ENCODE measurements at places on chromosomes 3 and 15.

DNA sequence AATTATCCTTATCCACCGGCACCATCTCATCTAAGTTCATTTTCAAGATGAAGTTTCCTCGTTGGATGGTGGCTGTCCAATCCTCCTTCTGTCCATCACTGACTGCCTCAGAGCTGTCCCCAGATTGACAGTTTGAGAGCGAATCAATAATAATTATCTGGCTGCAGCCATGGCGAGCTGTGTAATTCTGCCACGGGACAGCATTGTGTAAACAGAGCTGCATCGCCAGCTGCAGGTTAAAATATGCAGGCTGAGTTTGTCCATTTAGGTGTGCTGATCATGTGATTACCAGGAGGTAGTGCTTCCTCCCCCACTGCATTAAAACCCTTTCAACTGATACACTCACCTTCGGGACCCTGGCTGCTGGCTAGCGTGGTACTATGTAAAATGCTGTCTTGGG is 461.9 kb upstream of the ONECUT1 start:
- no peak for DNase-seq

DNA sequence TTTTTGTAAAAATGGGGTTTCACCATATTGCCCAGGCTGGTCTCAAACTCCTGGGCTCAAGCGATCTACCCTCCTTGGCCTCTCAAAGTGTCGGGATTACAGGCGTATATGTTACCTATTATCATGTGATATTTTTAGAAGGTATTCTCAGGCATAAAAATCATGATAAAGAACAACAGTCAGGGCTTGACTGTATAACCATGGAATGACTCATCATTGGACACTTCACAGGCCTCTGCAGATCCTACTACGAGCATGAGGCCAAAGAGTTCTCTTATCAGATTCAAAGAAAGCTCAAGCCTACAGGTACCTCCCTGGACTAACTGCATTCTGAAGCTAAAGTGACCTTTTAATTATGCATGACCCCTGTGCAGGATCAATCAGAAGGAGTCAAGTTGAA is 91.7 kb upstream of the PRICKLE2 start:
- DNase-seq = peak; percentile 77

DNA sequence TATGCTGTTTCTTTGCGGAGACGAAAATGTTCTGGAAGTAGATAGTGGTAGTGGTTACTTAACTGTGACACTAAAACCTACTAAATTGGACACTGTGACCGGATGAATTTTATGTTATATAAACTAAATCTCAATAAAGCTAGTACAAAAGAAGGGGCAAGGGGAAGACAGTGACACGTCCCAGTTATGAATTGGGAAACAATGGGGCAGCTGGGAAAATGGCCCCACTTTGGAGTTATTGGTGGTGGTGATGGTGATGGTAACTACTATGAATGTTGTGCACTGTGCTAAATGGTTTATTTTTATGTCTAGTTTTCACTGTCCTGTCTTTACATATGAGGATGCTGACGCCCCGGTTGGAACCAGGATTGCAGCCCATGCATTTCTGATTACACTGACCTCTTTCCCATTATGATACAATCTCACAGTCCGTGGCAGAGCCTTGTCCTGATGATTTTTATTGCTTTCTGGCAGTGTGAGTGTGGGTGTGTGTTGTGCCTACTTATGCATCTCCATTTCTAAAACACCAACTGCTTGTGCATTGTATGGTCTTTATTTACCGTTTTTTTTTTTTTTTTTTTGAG is 192.0 kb downstream of the FNDC3B start:
- DNase-seq = no peak

DNA sequence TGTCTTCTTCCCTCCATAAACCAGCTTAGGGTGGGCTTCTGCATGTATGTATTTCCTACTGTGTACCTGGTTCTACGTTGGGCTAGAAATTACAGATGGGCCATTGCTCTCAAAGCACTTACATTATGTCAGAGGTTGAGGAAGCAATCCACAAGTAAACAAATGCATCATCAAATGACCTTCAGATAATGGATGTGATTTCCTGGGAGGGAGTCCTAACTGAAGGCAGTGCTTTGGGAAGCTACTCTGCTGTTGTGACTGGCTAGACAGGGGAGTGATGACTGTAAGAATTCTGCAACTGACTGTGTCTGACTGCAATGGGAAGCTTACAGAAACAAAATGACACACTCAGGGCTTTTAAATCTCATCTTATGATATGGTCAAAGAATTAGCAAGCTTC is 71.0 kb upstream of the PRR23E start:
- peak; percentile 2 for DNase-seq

- no peak for DNase-seq
These were observed 66.4 kb upstream of the NUDT16 start for GRCh38 chr3:131315162-131315561.

GRCh38 chr15:50944672-50945071 is 36.2 kb downstream of the AP4E1 start:
- no peak for DNase-seq

GRCh38 chr3:27333843-27334242 is 35.3 kb downstream of the NEK10 start:
- no peak for DNase-seq

DNA sequence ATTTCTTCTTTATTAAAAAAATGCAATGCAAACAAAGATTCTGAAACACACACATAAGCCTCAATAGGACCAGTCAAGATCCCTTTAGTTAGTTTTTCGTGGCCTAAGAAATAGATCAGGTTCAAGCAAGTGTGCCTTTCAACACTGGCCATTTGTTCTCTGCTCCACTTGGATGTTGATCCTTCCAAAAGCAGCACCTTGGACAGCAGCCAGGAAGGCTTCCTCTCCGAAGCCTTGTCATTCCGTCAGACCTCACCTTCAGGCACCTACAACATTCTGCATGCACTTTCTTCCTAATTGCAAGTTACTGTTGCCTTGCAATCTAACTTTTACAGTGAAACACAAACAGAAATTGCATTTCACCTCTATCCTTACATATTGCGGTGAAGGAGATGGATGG is 155.9 kb upstream of the FEZF2 start:
- DNase-seq = peak; percentile 31

- no peak for DNase-seq
These were observed 566.2 kb downstream of the MAGI1 start for GRCh38 chr3:65472501-65472900.

- no peak for DNase-seq
These were observed 266.0 kb upstream of the ICE2 start for GRCh38 chr15:60744826-60745460.

DNA sequence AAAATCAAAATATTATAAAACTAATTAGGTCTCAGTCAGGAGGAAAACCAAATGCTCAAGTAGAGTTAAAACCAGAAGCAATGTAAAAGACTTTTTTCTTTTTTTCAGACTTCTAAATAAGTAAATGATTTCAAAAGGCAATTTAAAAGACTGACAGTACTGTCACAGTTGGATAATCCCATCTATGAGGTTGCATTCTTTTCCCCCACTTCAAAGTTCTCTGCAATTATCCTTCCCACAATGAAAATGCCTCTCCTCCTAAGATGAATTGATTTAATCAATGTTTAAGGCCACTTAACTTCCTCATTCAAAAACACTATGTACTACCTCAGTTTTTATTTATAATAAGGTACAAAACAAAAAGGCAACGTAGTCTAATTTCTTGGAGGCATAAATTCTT is 8.1 kb downstream of the MRPL3 start:
- DNase-seq = no peak

DNA sequence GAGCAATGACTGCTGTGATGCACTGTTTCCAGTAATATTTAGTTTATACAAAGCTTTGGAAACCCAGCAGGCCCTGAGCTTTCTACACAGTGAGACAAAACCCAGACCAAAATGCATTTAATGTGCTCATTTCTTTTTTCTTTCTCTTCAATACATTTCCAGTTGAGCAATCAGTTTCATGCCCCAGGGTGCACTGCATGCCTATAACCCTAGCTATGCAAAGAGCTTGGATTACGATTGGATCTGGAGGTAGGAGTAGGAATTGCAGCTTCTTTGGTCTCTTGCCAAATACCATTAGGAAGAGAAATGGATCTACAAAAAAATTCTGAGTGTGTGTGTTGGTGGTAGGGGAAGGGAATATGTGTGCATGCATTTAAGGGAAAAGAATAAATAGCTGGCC is 1001.4 kb downstream of the SQOR start:
- DNase-seq = no peak

DNA sequence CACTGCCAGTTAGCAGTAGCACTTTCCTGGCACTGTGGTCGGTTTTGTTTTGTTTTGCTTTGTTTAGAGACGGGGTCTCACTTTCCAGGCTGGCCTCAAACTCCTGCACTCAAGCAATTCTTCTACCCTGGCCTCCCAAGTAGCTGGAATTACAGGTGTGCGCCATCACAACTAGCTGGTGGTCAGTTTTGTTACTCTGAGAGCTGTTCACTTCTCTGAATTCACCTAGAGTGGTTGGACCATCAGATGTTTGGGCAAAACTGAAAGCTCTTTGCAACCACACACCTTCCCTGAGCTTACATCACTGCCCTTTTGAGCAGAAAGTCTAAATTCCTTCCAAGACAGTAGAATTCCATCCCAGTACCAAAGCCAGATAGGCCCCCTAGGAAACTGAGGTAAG is 22.6 kb downstream of the CLDN18 start:
- no peak for DNase-seq

DNA sequence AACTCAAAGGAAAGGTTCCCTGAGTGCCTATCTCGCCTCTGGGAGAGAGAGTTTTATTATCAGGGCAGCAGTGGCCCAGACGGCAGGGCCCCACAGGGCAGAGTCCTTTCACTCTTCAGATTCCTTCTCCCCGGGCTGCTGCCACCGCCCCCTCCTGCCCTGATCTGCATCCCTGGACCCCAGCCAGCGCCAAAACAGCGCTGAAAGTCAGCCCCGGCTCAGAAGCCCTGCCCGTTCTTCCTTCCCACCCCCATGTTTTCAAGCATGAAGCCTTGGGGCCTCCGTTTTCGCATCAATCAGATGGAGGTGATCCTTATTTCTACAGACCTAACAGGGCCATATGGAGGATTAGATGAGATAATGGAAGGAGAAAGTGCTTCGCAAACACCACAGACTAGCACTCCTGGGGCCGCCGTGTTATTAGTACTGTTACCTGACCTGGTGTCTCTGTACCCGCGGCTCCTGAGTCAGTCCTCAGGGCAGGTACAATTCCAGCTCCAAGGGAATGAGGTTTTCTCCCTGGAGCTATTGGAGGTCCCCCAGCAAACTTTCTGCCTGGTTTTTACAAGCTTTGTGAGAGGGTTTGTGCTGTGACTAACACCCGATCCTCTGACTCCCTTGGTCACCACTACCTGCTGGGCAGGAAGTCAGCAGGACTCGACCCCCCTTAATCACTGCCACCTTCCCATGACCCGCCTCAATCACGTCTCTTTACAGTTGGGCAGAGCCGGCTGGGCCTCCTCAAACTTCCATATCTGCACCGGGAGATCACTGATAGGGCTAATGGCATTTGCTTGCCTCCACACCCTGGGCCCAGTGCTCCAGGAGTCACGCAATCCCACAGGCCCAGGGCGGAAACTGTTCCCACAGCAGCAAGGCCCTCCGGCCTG is 39.5 kb upstream of the TSEN2 start:
- DNase-seq = peak; percentile 54

DNA sequence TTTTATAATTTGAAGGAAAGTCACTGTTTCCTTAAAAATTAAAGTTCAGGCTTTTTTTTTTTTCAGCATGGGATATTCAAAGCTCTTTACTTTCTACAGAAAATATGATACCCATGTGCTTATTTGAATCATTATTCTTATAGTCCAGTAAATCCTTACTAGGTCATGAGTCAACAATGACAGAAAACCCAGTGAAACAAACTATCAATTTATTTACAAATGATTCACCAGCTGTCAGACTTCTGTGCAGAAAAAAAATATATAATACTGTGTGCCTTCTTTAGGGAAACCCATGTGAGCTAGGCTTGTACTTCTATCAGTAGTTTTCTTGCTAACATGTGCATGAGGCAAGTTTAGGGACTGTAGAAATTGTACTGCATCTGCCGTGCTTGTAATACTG is 1.2 kb downstream of the ACP3 start:
- peak; percentile 61 for DNase-seq

GRCh38 chr3:47802734-47803479 is at the start of gene DHX30:
TSS of gene DHX30 (plus strand) at chr3:47803138. CDS start at chr3:47810684, 7,546 bp downstream.
- DNase-seq = peak; percentile 86

- no peak for DNase-seq
These were observed 36.7 kb upstream of the MFGE8 start for GRCh38 chr15:88949734-88950400.

- DNase-seq = peak; percentile 51
These were observed 34.5 kb upstream of the MAP3K13 start for GRCh38 chr3:185328324-185329004.

- no peak for DNase-seq
These were observed 120.0 kb downstream of the EEFSEC start for GRCh38 chr3:128273109-128273840.

GRCh38 chr3:12439161-12439940 is 44.9 kb upstream of the TSEN2 start:
- no peak for DNase-seq

- DNase-seq = peak; percentile 59
These were observed 55.3 kb downstream of the SLC28A2 start for GRCh38 chr15:45307230-45307924.

DNA sequence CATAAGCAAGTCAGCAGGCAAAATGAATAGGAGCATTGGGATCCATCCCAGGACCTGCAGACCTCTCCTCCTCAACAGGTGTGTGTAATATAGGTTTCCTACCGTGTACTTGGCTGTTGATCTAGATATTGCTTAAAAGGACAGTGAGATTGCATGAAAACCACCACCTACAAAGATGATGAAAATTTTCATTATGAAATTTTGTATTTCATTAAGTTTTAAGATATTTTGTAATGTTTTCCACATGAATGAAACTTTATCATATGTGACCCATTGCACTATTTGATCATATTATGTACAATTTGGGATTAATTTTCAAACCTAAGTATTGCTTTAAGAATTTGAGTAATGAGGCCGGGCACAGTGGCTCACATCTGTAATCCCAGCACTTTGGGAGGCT is 94.3 kb upstream of the TRPM1 start:
- no peak for DNase-seq

DNA sequence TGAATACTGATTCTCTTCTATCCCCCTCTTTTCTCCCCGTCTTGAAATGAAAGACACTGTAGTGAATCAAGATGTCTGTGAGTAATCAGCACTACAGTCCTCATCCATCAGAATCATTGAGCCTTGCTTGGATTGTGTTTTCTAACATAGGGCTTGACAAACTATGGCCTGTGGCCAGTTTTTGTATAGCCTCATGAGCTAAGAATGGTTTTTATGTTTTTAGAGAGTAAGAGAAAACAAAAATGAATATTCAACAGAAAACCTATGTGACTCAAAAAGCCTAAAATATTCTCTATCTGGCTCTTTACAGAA is 55.2 kb downstream of the PPM1L start:
- no peak for DNase-seq

GRCh38 chr3:16801223-16801622 is 83.5 kb upstream of the PLCL2 start:
- no peak for DNase-seq

- no peak for DNase-seq
These were observed 29.5 kb upstream of the ICE2 start for GRCh38 chr15:60508442-60508841.

- DNase-seq = no peak
These were observed 2.1 kb upstream of the RHO start for GRCh38 chr3:129526121-129526900.
